ENCODE measurements at places on chromosomes 16 and 17.

GRCh38 chr17:55023626-55024025, 55.1 kb downstream of the STXBP4 start:
- no peak for DNase-seq

DNA sequence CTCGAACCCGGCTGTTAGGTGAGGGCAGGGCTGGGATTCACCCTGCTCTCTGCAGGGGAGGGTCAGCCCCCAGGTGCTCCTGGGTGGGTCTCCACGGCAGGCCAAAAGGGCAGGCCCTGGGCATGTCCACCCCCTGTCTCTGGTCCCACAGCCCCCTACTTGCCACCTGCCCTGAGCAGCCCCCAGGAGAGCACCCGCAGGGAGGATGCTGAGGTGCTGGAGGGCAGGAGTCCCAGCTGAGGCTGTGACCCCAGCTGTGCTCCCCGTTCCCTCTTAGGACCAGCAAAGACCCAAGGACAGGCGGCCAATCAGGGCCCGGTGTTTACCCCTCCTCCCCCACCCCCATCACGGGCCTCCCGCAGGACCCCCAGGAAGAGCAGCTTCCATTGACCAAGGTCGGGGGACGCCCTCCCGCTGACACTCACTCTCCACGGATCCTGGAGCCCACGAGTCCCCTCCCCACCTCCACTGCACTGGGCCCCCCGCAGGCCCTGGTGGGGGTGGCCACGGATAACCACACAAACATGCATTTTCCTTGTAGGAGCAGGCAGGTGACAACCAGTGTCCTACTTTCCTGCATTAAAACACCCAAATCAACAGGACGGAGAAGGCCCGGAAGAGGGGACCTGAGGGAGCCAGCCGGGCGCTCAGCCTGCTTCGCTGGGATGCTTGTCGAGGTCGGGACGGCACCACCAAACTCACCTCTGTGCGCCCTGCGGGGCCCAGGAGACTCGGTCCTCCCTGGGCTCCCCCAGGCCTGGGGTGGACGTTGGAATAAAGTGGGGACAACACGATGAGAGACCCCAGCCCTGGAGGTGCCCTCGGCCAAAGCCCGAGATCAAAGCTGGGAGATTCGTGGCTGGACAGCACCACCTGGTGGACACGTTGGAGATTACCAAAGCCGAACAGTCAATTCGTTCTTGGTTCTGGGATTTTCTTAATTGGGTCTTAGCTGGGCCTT, 22.5 kb upstream of the ENPP7 start:
- DNase-seq = no peak

- DNase-seq = no peak
Observed at GRCh38 chr17:72467841-72468653, 347.2 kb downstream of the SOX9 start.

DNA sequence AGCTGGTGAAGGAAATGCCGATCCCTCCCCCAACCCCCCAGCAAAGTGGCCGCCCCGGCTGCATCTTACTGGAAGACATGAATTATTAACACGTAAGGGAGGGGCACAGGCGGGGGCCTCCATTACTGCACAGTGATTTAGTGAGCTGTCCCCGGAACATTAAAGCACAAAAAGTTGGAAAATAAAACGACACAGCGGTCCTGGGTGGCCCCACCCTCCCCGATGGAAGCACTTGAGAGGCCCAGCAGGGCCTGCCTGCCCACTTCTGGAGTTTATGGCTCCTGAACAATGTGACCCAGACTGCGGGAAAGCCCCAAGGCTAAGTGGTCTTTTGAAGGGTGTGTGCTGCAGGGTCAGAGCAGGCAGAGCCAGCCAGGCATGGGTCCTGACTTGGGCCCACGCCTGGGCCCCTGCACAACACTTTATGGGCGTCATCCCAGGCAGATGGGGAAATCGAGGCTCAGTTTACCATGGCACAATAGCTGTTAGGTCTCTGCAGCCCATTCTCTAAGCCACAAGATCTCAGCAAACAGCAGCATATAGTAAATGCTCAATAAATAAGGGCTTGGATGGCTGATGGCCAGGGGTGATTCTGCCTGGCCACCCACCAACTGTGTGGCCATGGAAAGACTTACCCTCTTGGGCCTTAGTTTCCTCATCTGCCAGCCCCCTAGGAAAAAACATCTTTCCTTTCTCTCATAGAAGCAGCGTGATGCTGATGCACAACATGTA, 22.8 kb downstream of the CCDC102A start:
- no peak for DNase-seq

GRCh38 chr16:2091547-2092255, 43.9 kb downstream of the TSC2 start:
- DNase-seq = no peak

GRCh38 chr17:48134912-48135480, 27.4 kb downstream of the SNX11 start:
- no peak for DNase-seq

- DNase-seq = no peak
Observed at GRCh38 chr17:48718761-48719641, 3.3 kb downstream of the PRAC1 start.

- no peak for DNase-seq
Observed at GRCh38 chr17:40483679-40484078, 17.7 kb downstream of the TNS4 start.

- DNase-seq = no peak
Observed at GRCh38 chr17:73799781-73800627, 155.8 kb upstream of the SDK2 start.

GRCh38 chr17:3556916-3557767, 470 bp downstream of the TRPV3 start:
- no peak for DNase-seq

DNA sequence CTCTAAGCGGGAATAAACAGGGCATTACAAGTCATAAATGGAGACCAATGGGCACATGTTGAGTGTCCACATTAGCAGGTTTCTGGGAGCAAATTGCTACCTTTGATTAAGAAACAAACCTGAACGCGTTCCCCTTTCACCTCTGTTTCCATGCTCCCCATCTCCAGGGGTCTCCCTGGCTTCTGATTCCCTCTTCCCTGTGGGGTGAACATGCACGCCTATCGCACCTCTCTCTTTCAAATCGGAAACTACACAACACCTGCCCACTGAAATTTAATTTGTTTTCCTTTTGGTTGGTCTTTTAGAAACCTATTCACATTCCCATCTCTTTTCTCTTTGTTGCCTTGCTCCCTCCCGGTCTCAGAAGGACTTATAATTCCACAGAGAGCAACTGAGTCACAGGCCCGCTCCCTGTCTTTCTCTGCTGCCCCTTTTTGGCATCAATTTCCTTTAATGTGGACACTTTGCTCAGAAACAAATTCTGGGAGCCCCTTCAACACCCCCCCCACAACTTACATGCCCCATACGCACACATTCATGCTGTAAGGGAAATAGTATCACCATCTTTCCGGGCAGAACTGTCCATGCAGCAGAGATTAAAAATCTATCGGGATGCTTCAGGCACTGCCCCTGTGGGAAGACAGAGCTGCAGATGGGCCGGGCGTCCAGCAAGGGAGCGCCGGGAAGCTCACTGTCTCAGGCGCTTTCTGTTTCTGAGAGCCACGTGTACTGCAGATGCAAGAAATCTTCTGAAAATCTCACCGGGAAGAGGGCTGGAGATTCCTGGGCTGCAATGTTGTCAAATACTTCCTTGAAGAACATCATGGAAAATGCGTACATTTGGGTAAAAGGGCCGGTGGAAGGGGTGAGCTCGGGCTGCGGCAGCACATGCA, 7.2 kb upstream of the FOXF1 start:
- DNase-seq = no peak

DNA sequence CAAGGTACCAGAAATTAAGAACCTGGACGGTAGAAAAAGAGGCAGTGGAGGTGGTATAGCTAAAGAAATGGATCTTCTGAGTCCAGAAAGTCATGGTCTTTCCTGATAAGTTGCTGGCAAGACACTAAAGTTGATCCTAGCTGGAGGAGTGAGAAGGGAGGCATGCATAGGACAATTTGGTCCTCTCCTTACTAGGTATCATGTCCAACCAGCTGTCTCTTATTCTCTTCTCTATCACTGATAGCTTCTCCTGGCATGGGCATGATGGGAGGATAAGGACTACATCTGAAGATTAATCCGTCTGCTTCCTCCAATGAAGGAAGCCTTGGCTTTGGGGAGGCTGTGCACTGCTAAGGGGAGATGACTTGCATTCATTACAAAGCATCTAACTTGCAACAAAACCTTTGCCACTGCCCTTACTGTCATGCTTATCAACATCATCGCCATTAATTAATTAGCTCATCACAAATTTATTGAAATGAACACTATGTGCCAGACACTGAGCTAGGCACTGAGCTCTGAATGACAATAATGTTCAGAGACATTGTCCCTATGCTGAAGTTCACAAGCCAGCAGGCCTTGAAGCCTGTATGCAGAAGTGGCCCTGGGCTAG, 3.1 kb upstream of the FAM117A start:
- DNase-seq = no peak

GRCh38 chr17:12719948-12720347, 54.3 kb downstream of the MYOCD start:
- no peak for DNase-seq

DNA sequence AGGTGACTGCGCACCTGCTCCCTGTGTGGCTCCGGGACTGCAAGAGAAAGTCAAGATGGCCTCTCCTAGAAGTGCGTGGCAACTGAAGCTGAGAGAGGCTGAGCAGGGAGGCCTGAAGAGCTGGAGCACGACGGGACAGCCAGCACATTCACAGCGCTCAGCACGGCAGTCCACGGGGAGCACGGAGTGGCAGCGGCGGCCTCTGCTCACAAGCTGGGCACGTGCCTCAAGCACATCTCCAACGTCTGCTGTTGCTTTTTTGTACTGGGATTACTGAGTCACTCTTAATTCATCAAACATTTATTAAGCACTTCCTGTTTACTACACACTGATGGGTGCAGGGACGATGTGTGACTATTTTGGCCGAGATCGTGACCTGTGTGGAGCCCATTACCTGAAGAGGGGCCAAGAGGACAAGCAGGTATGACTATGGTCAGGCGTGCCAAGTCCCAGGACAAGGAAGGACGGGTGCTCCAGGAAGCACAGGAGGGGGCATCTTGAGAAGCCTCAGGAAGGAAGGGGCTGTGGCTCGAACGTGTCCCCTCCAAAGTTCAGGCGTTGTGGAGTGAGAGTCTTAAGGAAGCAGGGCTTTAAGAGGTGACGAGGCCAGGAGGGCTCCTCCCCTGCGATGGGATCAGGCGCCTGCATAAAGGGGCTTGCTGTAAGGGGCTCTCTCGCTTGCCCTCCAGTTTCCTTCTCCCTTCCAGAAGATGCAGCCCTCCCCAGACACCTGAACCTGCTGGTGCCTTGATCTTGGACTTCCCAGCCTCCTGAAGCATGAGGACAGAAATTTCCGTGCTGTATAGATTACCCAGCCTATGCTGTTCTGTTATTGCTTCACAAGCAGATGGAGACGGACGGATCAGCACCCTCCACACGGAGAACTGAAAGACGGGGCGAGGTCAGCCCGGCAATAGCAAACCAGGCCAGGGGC, 105.8 kb downstream of the ADCY9 start:
- no peak for DNase-seq

DNA sequence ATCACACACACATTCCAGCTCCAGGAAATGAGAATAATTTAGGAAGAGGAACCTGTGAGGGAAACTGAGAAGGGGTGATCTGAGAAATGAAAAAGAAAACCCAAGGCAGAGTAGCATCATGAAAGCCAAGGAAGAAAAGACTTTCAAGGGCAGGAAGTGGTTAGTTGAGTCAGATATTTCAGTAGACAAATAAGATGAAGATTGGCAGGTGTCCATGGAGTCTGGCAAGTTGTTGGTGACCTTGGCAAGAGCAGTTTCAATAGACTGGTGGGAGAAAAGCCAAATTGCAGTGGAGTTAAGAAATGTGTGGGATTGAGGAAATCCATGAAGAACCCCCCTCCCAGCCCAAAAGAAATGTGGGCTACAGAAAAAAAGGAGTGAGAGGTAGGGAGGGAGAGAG, 10.7 kb downstream of the GNAO1 start:
- no peak for DNase-seq

DNA sequence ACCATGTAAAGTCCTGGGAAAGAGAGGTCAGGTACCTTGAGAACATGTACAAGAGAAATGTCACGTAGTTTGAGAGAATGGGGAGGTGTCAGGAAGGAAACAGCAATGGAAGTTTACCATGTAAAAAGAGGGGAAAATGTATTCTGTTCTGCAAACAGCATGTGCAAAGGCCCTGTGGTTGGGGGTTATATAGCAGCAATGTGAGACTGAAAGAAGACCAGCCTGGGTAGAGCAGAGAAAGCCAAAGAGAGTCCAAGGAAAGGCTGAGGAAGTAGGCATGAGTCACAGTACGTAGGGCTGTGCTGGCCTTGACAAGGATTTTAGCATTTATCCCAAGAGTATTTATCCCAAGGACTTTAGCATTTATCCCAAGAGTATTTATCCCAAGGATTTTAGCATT, 141.3 kb upstream of the CACNG3 start:
- no peak for DNase-seq

- no peak for DNase-seq
Observed at GRCh38 chr17:63421681-63422645, 24.1 kb downstream of the CYB561 start.

DNA sequence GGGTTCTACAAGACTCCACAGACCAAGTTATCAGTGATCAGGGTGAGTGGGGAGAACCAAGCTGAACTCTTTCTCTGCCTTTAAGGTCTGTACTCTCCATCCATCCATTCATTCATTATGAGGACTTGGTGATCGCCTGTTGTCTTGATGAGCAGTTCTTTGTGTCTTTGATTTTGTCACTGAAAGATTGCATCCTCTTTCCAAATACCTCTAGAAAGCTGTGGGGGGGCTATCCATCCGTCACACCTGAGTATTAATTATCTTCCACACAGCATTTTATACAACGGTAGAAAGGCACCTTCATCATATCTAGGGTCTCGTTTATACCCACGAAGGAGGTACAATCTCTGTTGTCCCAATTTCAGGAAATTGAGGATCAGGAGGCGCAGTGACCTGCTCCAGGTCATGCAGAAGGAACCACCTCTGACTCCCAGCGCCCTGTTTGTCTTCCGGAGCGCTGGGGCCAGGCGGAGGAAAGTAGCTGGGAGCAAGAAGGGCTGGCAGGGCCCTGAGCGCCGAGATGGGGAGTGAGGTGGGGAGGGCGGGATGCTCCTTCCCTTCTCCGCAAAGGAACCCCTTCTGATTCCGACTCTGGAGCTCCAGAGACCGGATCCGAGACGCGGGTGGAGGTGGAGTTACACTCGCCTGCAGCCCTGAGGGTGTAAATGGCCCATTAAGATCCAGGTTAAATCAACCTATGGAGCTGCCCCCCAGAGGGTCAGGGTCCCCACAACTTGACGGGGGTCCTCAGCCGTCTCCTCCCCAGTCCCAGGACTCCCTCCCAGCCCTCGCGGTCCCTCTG, 605 bp upstream of the ABAT start:
- DNase-seq = no peak

GRCh38 chr16:87551487-87551886, 50.8 kb upstream of the JPH3 start:
- no peak for DNase-seq

Data from NCI-H1436 treated with DMSO at 0.1 percent for 48 hours (cell line).